T-helper 17 cell (primary cell): ENCODE measurements at places on chromosomes 6 and 20. TPM values are rescaled to one million over a fixed set of nuclear protein-coding genes. Genes with fewer than 3 reads are reported as not detected.

DNA sequence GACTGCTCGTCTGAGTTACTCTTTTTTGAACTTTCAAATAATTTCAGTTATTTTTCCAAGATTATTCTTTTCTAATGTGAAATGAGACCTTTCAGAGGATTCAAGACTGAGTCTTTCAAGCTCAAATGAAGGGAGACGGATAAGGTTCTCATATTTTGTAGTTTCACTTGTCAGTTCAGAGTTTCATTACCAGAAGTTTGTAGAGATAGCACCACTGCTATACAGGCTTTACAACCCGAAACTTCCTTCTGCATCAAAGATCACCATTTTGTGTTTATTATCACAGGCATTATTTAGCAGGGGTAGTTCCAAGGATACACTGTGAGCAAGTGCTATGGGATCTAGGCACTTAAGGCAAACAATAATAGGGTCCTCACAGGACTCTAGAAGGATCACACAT is 74.7 kb upstream of the EPHA7 start:
- DNase-seq: no peak

The RAET1E gene
- not detected for total RNA-seq

GRCh38 chr6:49541936-49542335 is 8.5 kb upstream of the C6orf141 start:
- no peak for DNase-seq

The PTGIS gene
- total RNA-seq: not detected

DNA sequence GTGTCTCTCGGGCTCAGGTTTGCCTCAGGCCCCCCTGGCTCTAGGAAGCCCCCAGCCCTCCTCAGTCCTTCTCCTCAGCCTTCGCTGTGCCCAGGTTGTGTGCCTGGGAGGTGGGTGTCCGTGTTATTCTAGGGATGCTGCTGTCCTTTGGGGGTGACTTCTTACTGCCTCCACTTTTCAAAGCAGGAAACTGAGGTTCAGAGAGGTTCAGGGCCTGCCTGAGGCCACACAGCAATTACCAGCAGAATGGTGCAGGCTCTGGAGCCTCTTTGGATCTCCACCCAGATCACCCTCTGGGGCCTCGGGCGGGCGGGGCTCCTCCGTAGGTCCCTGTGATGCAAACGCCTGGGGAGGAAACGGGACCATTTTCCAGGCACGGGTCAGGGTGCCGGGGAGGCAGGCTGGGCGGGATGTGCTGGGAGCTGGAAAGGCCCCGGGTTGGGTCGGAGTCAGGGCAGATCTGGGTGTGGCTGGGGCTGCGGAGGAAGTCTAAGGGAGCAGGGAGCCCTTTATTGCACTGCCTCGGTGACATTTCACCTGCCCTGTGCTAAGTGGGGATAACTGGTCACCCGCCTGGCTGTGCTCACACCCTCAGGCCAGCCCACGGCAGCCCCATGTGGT is 23.2 kb downstream of the GATA5 start:
- no peak for DNase-seq

DNA sequence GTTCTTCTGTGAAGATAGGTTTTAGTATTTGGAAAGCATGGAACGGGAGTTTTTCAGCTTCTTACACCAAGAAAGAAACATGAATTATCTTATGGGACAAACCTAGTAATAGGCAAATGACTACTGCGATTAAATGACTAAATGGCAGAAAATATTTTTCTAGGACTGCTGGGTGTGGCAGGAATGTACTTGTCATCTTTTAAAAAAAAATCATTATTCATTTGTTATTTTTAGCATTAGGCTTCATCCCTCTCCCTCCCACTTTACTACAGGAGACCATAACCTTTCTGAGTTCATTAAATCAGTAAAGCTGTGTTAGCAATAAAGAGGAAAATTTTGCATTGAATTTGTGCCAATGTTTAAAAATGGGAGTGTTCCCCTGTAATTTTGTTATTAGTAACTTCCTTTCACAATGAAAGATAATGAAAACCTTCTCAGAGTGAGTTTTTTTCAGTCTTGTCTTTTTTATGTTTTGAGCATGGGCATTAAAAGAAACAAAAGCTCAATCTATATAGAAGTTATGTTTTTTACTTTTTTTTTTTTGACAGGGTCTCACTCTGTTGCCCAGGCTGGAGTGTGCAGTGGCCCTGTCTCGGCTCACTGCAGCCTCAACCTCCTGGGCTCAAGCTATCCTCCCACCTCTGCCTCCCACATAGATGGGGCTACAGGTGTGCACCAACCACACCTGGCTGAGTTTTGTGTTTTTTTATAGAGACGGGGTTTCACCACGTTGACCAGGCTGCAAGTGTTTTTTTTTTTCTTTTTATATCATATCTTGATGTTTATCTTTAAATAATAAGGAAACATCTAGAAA is 105.6 kb upstream of the CLDN20 start:
- no peak for DNase-seq
